Bladder microvascular endothelial cell (primary cell): ENCODE measurements at places on chromosomes 5 and 9. TPM values are rescaled to one million over a fixed set of nuclear protein-coding genes. Genes with fewer than 3 reads are reported as not detected.

Gene PAPPA
- total RNA-seq: 0.32 and 2.1 TPM in 2 replicates

Gene SLC6A18
- total RNA-seq: not detected in 2 replicates

Gene FOXD1
- total RNA-seq: 0.06 and 0.16 TPM in 2 replicates

Gene C9orf50
- total RNA-seq: under 0.01 TPM in 1 of 2 replicates, not detected in the other

Gene SARDH
- 0.16 and 0.19 TPM in 2 replicates for total RNA-seq

Gene ZNF883
- 0.16 and 0.50 TPM in 2 replicates for total RNA-seq

Gene PTPN3
- total RNA-seq: under 0.01 and 2.7 TPM in 2 replicates

Gene IFNK
- total RNA-seq: not detected in 2 replicates

Gene SCGB3A2
- not detected in 2 replicates for total RNA-seq

Gene OSMR
- total RNA-seq: 9.7 and 21.2 TPM in 2 replicates

Gene OTULINL
- total RNA-seq: 0.31 and 0.49 TPM in 2 replicates

Gene AHRR
- 3.5 and 10.0 TPM in 2 replicates for total RNA-seq

Gene TMEM215
- total RNA-seq: not detected in 2 replicates

Gene PCDHB3
- total RNA-seq: 0.32 and 1.2 TPM in 2 replicates

Gene MYORG
- total RNA-seq: 3.9 and 6.5 TPM in 2 replicates

Gene MEGF10
- total RNA-seq: 0.16 and 1.8 TPM in 2 replicates

Gene INSL4
- not detected in 2 replicates for total RNA-seq

Gene TEX53
- total RNA-seq: not detected in 2 replicates

Gene TMC1
- 1.3 and 2.4 TPM in 2 replicates for total RNA-seq

Gene SPINK7
- not detected in 2 replicates for total RNA-seq

Gene GRAMD2B
- 3.1 and 16.1 TPM in 2 replicates for total RNA-seq

Gene CAVIN4
- 0.97 and 4.6 TPM in 2 replicates for total RNA-seq

Gene OR1J2
- 0.13 TPM in 1 of 2 replicates, not detected in the other for total RNA-seq

Gene ARL15
- 29.0 and 53.9 TPM in 2 replicates for total RNA-seq

Gene EFCAB9
- total RNA-seq: not detected in 2 replicates

Gene TAF1L
- total RNA-seq: under 0.01 TPM in 1 of 2 replicates, not detected in the other

Gene PNPLA7
- total RNA-seq: 0.49 and 1.3 TPM in 2 replicates

Gene SLC9A3
- total RNA-seq: 0.32 and 0.69 TPM in 2 replicates

Gene GLT6D1
- not detected in 2 replicates for total RNA-seq

Gene TIGD6
- total RNA-seq: 4.5 and 6.2 TPM in 2 replicates
